ENCODE measurements at places on chromosomes 7 and 10. TPM values are rescaled to one million over a fixed set of nuclear protein-coding genes. Genes with fewer than 3 reads are reported as not detected.

- DNase-seq, result no peak
Measured at GRCh38 chr7:102933763-102934162, 21.0 kb downstream of the LRRC17 start.

DNA sequence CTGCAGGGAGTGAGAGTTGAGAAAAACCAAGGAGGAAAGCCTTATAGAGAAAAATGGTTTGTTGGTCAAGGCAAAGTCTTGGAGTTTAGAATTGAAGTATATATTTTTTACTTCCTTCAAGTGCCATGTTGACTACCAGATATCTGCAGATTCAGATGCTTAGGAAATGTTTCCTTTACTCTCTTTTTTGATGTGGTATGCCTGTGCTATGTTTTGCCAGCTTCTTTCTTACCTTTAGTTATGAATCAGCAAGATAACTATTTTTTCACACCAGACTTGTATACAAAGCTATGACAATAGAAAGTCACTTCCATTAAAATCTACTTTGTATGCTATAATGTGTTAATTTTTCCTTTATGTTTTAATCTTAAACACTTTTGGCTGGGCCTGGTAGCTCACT is 3.6 kb downstream of the R3HCC1L start:
- DNase-seq, result no peak

DNA sequence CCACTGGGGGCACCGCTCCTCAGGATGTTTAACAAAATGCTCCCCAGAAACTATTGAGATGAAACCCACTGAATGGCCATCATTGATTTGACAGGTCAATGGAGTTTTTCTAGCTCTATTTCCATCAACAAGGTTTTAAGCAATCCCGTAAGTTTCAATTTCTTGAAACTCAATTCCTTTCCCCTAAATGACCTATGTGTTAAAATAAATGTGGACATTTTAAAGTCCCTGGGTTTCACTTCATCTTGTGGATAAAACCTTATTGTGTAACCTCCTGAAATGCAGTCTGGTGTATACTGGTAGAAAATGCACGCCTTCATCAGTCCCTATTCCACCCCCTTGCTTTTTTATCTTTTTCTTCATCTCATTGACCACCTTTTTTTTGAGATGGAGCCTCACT is 8.9 kb upstream of the C7orf33 start:
- DNase-seq, result no peak

DNA sequence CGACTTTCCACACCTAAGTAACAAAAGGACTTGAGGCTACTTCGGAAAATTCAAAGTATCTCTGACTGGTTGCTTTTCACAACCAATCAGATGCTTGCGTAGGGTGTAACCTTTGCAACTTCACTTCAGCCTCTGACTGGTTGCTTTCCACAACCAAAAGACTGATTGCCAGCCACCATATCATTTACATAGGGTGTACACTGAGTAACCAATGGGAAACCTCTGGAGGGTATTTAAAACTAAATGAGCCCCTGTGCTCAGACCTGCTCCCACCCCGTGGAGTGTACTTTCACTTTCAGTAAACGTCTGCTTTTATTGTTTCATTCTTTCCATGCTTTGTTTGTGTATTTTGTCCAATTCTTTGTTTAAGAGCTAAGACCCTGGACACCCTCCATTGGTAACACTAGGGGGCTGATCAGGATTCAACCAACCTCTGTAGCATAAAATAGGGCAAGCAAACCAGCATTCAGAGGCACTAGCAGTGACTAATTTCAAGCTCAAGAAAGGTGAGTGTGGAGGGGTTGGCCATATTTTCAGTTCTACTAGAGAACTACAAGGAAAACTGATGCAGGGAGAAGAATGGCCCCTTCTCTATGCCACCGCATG is 390.8 kb downstream of the POM121L12 start:
- DNase-seq, result no peak

OR2A42 gene
- total RNA-seq, result not detected

TRIM73 gene
- 5.9 TPM for total RNA-seq

DNA sequence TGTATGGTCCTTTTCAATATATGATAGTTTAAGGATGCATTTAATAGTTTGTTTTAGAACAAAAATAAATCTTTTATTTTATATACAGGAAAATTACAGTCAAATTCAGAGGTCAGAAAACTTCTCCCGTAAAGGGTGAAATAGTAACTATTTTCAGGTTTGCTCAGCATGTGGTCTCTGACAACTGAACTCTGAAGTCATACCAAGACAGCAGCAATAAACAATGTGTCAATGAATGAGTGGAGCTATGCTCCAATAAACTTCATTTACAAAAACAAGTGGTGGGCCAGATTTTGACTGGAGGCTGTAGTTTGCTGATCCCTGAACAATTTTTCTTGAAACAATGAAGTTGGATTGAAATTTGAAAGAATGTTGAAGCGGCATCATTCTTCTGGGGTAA is 123.6 kb downstream of the ZNF248 start:
- DNase-seq, result no peak

DNA sequence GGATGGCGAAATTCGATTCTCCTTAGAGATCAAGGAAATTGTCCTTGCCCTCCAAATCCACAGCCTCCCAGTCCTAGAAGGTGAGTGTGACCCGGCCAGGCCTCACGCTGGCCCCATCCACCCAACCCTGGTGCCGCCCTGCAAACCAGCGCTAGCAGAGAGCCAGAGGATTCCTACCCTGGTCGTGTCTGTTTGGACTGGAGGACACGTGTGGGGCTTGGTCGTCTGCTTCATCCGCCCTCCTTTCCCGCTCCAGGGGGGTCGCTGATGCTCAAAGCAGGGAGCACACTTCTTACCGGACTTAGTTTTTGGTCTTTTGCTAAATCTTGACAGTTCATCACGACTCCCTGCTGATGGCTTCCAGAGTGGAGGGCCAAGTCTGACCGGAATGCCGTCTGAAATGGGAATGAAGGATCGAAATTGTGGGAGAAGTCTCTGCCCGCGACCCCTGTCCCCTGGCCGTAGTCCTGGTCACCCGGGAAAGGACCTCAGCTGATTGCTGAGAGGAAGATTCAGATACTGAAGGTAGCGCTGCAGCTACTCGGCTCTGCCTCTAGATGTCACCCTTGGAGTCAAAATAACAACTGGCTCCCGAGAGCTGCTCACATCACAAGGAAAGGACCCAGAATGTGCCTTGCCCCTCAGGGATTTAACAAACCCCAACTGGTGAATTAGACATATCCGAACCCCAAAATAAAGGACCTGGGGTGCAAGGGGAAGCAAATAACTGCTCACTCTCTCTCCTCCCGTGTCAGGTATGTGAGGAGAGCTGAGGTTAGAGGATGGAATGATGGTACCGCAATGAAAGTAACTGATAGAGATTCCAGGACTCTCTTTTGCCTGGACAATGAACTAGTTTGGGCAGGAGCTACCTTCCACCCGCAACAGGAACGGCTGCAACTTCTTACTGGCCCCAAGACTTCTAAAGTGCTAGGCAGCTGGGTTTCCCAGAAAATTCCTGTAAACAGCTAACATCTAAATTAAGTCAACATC is 23.5 kb upstream of the ORC5 start:
- DNase-seq, result peak; percentile 44

LRIT1 gene
- not detected for total RNA-seq
